Tongue (tissue), 3 donors: ENCODE measurements at places on chromosomes 13 and 19.

DNA sequence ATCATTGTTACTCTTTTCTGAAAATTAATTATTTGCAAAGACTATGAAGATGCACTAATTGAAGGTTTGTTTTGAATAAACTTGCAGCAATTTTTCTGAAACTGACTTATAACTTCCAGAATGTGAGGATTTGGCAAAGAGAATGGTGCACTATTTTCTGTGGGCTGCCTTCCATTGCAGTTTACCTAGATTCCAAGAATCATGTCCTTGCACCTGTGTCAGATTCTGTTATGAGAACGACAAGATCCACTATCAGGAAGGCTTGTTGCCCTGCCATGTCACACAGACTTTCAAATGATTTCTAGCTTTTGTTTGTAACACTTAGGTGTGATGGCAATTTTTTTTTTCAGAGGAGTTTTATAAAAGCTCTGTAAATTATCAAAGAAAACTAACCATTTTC, 5.6 kb upstream of the SLAIN1 start:
- no peak for DNase-seq

- peak; percentile 32 for DNase-seq
Measured at GRCh38 chr19:17794731-17795494, at the start of gene B3GNT3. Gene B3GNT3, plus strand, starts transcription at chr19:17795138. Its CDS starts 12,670 bp downstream, at chr19:17807808.

- DNase-seq: no peak
Measured at GRCh38 chr19:50794074-50794875, 4.1 kb downstream of the ACP4 start.

- peak; percentile 17 for DNase-seq
Measured at GRCh38 chr19:42066075-42066754, 3.8 kb downstream of the GRIK5 start.

DNA sequence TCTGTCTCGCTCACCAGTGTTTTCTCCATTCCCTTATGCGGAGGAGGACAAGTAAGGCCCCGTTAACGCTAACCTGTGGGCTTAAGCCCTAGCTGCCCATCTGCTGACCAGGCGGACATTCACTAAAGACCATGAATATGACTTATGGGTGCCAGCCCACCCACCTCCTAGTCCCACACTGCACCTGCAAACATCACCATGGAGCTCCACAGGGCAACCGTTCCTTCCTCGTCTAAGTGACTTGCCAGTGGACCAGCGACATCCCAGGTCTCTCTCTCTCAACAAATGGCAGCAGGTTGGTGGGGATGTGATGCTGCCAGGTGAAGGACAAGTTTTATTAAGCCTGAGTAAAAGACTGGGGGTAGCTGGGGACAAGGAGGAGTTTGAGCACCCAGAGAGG, 55.2 kb downstream of the CCDC70 start:
- no peak for DNase-seq

DNA sequence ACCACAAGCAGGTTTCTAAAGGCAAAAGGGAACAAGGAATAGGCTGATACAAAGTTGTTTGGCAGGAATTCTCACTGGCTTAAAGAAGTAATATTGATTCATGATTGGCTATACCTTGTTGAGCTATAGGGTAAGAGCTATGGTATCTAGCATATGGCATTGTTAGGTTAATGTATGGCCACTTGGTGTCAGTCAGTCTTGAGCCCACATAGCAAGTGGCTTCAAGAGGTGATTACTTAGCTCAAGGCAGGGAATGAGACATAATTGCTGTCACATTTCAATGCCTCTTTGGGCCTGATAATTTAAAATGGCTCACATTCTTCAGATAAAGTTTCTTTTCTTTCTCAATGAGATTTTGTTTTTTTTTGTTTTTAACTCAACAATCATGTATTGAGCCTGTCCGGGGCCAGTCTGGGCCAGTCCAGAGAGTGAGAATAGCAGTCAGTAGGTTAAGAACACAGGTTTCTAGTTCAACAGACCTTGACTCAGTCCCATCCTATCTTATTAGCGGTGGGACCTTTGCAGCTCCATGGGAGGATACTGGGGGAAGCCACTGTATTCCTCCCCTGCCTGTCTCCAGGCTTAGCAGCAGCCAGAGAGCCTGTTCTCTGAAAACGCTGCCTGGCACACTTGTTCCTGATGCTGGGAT, 45.8 kb upstream of the RCBTB2 start:
- no peak for DNase-seq

GRCh38 chr13:112521073-112521685, 66.8 kb downstream of the TUBGCP3 start:
- no peak for DNase-seq

DNA sequence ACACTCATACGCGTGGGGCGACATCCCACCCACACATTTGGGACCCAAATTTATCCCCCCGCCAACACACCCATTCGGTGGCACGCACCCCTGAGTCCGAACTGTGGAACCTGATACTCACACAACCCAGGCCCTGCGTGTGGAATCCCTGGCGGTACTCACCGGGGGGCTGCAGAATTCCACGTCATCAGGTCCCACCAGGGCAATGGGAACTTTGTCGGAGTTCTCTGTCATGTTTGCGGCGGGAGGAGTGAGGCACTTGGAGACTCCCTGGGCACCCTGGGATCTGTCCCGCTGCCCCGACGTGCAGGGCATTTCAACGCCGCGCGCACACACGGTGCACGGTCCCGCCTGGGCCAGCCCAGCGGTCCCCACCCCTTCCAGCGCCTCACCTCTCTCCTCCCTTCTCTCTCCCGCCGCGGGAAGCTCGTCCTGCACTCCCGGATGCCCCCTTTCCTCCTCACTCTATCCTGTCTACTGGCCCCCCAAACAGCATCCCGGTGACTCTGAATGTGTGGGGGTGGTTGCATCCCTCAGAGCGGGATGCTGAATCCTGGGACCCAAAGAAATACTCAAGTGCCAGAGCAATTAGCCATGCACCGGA, at the start of gene CNMD:
Gene CNMD (minus strand): TSS at position 353 of the 604 bp plus-strand sequence. CDS start 119 bp downstream, at position 234.
- peak; percentile 20 for DNase-seq

DNA sequence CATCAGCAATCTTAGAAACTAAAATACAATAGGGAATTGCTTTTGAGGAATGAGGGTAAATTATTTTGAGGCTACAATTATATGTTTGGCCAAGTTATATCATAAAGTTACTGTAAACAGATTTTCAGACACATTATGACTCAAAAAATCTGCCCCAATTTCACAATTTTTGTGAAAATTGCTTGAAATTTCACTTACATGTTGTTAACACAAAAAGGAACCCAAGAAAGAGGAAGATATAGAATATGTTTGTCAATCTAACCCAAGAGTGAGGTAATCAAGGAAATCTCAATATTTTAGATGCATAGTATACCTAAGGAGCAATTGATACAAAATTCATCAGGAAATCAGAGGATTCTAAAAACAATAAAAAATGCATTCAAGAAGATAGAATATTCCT, 73.9 kb upstream of the FNDC3A start:
- DNase-seq: no peak

DNA sequence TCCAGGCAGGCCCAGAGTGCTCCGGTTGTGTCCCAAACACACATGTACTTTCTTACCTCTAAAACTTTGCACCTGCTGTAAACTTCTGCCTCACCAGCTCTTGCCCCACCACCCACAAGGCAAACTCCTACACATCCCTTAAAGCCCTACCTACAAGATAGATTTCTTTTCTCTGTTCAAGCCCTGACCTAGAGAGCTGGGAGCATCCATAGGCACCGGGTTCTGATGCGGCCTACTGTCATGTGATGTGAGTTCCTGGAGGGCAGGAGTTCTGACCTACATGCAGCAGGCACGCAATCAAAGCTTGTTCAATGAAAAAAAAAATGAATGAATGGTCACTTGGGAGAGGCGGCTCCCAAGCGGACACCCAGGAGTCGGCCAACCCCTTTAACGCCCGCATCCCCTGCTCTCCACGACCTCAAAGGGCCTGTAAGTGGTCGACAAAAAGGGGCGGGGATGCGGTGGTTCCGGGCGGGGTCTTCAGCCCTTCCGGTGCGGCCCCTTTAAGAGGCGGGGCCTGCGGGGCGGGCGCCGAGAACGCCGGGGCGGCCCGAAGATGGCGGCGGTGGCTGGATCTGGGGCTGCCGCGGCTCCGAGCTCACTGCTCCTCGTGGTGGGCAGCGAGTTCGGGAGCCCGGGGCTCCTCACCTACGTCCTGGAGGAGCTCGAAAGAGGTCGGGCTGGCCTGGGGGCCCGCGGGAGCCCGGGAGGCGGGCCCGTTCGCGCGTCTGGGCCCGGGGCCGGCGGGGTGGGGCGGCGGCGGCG, at the start of gene MAP1S:
Gene MAP1S (plus strand): TSS at position 534 of the 765 bp plus-strand sequence. CDS start 23 bp downstream, at position 557.
- peak; percentile 77 for DNase-seq

- DNase-seq: peak; percentile 30
Measured at GRCh38 chr19:782185-782877, 14.9 kb upstream of the PTBP1 start.

DNA sequence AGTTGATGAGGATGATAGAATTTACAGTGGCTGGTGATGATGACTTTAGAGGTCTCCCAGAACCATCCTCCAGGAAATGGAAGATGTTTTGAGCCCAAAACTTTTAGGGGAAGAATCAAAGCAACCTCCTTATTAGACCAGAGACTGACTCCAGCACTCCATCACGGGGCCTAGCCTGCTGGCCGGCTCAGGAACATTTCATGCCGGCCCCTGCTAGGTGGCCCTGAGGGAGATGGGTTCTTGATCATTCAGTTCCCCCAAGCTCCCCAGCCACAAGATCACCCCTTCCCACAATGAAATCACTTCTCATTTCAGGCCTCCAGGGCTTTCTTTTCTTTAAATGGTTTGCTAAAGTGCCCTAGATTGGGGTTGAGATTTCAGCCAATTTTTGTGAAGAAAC, 79.7 kb upstream of the SIAH3 start:
- DNase-seq: no peak

- DNase-seq: no peak
Measured at GRCh38 chr13:50188696-50189095, 173.5 kb downstream of the KCNRG start.

- no peak for DNase-seq
Measured at GRCh38 chr19:3358689-3359014, 7.7 kb upstream of the NFIC start.

DNA sequence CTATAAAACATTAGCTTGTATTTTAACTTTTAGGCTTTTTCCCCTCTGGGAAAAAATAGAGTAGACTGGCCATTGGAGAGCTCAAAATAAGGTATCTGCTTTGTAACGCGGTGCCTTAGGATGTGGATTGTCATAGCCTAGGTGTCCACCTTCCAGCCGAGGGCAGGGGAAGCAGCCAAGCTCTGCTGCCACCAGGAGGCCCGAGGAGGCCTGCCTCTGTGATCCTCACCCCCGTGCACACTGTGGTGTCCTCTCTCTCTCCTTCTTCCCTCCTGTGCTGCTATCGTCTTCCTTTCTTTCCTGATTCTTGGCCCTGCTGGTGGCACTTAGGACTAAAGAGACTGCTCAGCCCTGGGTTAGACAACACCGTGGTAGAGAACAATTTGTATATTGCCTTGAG, 11.3 kb downstream of the HNRNPM start:
- no peak for DNase-seq

GRCh38 chr19:6952956-6953355, 65.6 kb downstream of the ADGRE1 start:
- no peak for DNase-seq
